ENCODE measurements at places on chromosomes 2 and 18.

GRCh38 chr2:205574001-205574400 lies 108.3 kb upstream of the NRP2 start:
- no peak for DNase-seq

GRCh38 chr2:32061973-32062861 lies 1.1 kb upstream of the SPAST start:
- peak; percentile 72 for DNase-seq

- no peak for DNase-seq
Observed at GRCh38 chr2:37378411-37378810, 34.0 kb downstream of the QPCT start.

DNA sequence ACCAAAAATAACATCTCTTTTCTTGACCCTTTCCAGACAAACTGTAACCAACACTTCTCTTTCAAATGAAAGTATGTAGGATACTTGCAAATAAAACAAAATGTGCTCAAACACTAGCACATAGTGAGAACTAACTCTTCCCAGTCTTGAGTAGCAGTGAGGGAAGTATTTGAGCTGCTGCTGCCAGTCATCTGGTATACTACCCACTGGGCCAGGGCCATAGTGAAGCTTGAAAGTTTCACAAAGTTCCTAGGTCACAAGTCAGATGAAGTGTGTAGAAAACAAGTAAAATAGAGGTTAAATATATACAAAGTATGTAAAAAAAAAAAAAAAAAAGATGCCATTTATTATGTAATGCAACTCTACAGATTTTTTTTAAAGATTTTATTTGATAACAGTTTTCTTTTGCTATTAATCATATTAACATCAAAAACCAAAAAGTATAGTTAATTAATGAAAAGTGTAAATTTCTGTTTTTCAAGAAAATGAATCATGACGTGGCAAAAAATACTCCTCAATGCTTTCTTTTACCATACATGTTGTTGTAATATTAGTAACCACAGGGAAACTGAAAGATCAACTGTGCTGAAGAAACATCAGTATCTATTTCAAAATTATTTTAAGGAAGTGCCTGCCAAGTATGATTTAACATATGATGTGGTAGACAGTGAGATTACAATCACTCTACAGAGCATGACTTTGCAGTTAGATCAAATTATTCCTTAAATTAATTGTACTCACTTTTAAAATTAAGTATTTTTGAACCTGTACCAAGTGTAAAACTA lies 21.6 kb upstream of the TRIB2 start:
- DNase-seq = no peak

DNA sequence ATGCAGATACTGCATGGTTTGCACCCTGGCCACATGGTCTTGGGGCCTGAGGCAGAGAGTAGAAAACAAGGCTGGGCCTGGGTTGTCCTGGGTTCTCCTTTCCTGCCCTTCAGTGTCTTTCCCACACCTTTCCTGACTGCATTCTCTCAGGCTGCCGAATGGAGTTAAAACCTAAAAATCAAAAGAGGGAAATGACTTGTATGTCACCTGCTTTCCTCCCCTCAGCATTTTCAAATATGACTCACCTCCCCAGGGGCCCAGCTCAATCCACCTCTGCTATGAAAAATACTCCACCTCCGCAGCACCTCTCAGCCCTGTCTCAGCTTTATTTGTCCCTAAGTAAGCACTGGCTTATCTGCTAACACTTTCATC lies 457.8 kb upstream of the MEX3C start:
- DNase-seq = no peak

- DNase-seq = no peak
Observed at GRCh38 chr2:115165529-115166109, 723.2 kb downstream of the DPP10 start.

GRCh38 chr2:133489641-133490410 lies 78.4 kb downstream of the NCKAP5 start:
- no peak for DNase-seq

DNA sequence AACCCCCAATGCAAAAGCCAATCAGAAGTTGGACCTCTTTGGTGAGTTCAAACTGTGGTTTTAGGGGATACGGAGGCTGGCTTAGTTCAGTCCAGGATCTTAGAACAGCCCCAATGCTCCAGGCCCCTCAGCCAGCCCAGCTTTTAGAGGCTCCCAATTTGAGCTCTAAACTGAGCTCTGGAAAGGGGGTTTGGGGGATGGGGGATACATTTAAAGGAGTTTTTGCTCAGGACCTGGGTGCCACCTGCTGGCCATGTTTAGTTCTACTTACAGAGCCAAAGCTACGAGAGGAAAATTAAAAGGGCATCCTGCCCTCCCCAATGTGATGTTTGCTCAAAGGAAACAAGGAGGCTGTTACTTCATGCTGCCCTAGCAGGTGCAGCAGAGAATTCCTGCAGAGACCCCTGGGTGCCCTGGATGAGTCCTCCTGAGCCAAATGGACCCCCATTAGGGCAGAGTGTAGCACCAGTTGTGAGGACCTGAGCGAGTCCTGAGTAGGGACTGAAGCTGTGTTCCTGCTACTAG lies 15.9 kb upstream of the TMEM214 start:
- peak; percentile 19 for DNase-seq

- peak; percentile 37 for DNase-seq
Observed at GRCh38 chr2:171923206-171923605, 945 bp downstream of the HAT1 start.

- no peak for DNase-seq
Observed at GRCh38 chr2:185384822-185385560, 353.6 kb upstream of the FSIP2 start.
